Stimulated activated CD8-positive, alpha-beta memory T cell treated with anti-CD3 and anti-CD28 coated beads, Interleukin-7, amount 100 ng/mL, for 1 hour (primary cell): ENCODE measurements at places on chromosomes 4 and X.

DNA sequence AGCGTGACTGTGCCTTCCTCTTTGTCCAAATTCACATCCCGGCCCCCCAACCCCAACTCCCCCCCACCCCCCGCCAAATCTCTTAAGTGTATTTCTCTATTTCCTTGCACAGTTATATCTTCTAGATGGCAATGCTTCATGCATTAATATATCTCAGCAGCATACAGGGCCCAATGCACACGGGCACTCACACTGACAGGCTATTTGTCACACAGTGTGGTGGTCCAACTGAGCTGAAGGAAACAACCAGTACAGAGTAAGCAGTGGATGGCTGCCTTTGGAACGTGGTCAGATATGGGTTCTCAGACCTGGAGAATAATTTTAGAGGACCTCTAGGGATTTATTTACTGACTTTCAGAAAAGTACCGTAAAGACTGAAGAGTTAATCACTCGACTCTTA lies 681 bp downstream of the EXOC1 start:
- no peak for DNase-seq

- no peak for DNase-seq
Observed at GRCh38 chr4:15148199-15148598, 145.9 kb downstream of the CPEB2 start.

- no peak for DNase-seq
Observed at GRCh38 chr4:99894998-99895397, 771 bp upstream of the LAMTOR3 start.

DNA sequence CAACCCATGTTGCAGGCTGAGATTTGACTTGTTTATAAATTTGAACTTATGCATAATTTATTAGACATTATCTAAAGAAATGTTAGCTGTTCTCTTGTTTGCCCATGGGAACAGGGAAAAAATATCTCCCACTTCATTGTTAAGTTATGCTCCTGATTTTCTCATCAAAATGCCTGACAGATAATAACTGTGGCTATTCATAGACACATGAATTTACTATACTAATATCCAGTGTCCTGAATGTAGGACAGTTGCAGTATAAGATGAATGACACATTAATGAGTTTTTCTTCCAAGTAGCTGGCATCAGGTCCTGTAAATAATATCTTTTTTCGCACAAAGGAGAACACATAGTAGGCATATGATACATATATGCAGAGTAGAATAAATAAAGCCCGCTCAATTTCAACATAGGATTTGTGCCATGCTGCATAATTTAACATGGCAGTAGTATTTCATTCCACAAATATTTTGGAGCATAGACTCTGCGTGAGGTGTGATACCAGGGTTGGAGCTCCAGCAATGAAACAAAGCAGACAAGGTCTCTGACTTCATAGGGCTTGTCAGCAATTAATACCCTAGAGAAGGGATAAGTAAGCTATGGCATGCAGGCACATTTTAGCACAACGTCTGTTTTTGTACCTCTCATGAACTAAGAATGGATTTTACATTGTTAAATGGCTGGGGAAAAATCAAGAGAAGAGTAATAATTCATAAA lies 40.4 kb upstream of the DDX53 start:
- no peak for DNase-seq

DNA sequence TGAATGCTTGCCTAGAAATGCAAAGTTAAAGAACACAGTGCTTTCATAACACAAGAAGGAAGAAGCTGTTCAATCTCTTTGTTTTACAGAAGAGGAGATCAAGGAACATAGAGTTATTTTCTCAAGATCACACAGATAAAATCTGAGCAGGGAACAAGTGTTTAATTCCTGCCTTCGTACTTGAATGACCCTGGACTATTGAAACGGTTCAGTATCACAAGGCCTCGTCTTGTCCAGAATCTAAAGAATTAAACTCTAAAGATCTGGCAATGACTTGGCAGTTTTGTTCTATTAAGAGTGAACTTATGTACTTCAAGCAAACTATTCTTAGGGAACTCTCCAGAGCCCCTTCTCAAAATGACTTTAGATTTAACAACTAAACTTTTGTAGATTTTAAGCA lies 97.7 kb downstream of the ANXA5 start:
- DNase-seq = no peak

DNA sequence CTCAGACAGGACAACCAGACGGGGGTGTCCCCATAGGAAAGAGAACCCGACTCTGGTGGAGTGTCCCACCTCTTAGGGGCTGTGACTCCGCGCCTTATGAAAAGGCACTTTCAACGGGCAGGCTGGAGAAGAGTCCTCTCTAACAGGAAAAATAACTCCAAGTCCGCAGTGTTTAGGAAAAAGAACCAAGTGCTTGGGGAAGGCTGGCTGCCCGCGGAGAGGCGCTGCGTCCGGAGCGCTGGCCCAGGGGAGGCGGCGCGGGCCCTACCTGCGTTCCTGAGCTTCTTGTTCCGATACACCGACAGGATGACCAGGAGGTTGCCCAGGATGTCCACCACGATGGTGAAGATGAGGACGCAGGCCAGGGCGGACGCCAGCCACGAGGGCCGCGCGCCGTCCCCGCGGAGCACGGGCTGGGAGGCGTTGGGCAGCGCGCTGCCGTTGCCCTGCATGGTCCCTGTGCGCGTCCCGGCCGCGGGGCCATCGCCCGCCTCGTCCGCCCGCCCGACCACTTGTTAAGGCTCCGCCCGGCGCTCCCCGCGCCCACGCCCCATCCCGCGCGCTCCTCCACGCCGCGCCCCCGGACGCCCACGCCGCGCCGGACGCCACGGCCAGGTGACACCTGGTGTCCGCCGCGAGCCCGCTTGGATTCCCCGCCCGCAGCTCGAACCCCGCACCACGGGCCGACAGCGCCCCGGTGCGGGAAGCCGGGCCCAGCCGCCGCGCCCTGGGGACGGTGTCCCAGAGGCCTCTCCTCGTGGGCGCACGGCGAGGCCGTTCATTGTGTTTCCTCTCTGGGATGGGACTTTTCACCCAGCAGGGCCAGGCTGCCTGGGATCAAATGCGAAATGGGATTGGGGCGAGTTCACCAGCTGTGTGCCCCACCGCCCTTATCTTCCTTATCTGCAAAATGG lies at the start of gene MTNR1A:
Gene MTNR1A (minus strand): TSS at position 654 of the 914 bp plus-strand sequence. CDS start 202 bp downstream, at position 452.
- no peak for DNase-seq

GRCh38 chrX:52608961-52609360 lies 45.7 kb downstream of the SSX7 start:
- DNase-seq = no peak

- no peak for DNase-seq
Observed at GRCh38 chrX:137998619-137999018, 432.7 kb downstream of the ZIC3 start.

- DNase-seq = no peak
Observed at GRCh38 chr4:55736605-55737183, 82.9 kb upstream of the EXOC1L start.

- DNase-seq = no peak
Observed at GRCh38 chrX:53084043-53084570, 1.9 kb downstream of the TSPYL2 start.

DNA sequence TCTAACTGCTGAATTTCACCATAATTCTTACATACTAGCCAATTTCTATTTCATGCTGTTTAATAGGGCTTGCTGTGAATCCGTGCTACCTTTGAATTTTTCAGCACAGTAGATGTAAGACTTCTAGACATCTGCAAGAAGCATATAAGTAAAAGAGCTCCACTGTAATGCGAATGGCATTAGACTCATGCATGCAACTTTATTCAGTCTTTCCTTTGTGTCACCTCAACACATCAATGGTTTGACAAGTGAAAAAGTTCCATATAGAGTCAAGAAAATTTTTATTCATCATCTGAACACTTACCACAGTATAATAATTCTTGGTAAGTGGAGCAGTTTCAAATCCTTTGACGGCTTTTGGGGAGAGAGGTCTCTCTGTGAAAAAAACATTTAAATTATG lies 48.9 kb downstream of the ARHGEF6 start:
- no peak for DNase-seq

- DNase-seq = no peak
Observed at GRCh38 chr4:104726002-104726401, 231.3 kb upstream of the CXXC4 start.

GRCh38 chr4:14925471-14925870 lies 76.8 kb upstream of the CPEB2 start:
- no peak for DNase-seq

DNA sequence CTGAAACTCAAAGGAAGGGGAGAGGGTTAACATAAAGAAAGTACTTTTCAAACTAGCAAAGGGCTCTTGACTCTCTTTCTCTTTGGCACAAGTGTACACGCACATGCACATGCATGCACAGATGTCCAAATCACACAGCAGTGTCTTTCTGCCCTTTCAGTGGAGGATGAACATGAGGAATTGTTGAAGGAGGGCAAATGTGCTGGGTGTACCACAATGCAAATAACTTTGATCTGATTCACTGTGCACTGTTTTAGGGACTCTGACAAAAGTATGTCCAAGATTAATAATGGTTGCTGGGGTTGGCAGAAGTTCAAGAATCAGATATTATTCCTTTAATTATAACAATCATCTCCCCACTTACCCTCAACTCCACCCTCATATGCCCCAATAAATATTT lies 93.8 kb downstream of the GPC4 start:
- DNase-seq = no peak

GRCh38 chr4:165191814-165192499 lies 15.4 kb upstream of the KLHL2 start:
- DNase-seq = no peak

DNA sequence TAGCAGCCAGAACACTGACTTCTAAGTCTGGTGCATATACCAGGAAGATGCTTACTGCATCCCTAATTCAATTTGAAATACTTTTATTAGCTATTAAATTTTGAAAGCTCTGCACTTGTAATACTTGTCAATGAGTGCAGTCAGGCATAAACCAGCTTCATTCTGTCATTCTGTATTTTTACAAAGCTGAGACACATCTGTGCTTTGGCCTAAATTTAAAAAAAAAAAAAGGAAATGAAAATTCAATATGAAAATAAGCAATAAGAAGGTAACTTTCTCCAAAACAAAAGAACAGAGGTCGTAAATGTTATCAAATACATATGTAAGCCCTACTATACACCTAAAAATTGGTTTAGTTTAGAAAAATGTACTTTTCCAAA lies 7.0 kb downstream of the SMIM14 start:
- no peak for DNase-seq

- DNase-seq = no peak
Observed at GRCh38 chr4:8643986-8644385, 51.4 kb downstream of the CPZ start.

GRCh38 chrX:10048076-10048475 lies 80.9 kb downstream of the CLDN34 start:
- no peak for DNase-seq

- no peak for DNase-seq
Observed at GRCh38 chr4:185500576-185500975, 29.0 kb upstream of the CCDC110 start.

GRCh38 chr4:187236209-187236890 lies 512.7 kb upstream of the FAT1 start:
- no peak for DNase-seq

GRCh38 chrX:145751943-145752342 lies 65.7 kb upstream of the SLITRK2 start:
- DNase-seq = no peak

GRCh38 chr4:60721685-60722084 lies 478.4 kb upstream of the ADGRL3 start:
- no peak for DNase-seq

DNA sequence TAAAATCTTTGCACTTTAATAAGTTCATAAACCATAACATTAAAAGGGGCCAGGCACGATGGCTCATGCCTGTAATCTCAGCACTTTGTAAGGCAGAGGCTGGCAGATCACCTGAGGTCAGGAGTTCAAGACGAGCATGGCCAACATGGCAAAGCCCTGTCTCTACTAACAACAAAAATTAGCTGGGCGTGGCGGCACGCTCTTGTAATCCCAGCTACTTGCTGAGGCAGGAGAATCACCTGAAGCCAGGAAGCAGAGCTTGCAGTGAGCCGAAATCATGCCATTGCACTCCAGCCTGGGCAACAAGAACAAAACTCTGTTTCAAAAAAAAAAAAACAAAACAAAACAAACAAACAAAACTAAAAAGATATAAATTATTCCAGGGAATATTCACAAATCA lies 595.2 kb upstream of the LCORL start:
- DNase-seq = no peak

DNA sequence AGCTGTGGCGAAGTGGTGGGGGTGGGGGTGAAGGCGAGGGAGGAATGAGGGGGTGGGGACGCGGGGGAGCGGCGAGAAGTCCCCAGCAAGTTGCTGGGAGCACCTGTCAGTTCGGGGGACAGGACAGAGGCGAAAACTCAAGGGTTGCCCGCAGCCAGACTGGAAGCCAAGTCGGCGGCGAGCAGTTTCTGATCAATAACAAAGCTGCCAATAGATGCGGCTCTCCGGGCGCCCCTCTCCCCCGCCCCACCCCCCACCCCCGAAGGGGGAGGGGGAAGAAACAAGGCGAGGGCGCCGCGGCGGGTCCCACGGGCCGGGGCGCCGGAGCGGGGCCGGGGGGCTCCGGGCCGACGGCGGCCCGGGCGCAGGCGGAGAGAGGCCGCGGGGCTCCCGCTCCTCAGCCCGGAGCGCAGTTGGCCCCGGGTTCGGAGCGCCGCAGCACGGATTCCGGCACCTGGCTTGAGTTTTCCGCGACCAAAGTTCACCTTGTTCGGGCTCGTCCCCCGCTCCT lies 379 bp downstream of the PDGFC start:
- no peak for DNase-seq

- no peak for DNase-seq
Observed at GRCh38 chrX:16212024-16212423, 44.7 kb downstream of the MAGEB17 start.

- DNase-seq = no peak
Observed at GRCh38 chr4:106371161-106371560, 2.6 kb upstream of the GIMD1 start.

- no peak for DNase-seq
Observed at GRCh38 chrX:108029928-108030711, 14.7 kb upstream of the VSIG1 start.

DNA sequence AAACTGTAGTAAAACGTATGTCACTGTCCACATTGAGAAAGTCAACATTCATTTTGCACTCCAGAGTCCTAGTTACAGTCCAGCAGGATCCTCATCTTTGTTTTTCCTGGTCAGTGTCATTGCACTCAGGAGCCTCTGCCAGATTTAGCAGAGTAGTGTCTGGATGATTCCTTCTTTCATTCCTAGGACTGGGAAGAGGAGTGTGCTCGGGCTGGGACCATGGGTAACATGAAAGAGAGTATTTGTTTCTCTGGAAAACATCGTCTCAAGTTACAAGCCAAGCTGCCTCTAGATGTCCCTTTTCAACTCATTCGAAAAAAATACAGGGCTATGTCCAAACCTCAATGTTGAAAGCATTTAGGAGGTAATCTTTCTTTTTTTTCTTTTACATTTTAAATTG lies 69.9 kb upstream of the TNIP3 start:
- no peak for DNase-seq

GRCh38 chrX:115023139-115023538 lies 5.7 kb upstream of the IL13RA2 start:
- DNase-seq = no peak

DNA sequence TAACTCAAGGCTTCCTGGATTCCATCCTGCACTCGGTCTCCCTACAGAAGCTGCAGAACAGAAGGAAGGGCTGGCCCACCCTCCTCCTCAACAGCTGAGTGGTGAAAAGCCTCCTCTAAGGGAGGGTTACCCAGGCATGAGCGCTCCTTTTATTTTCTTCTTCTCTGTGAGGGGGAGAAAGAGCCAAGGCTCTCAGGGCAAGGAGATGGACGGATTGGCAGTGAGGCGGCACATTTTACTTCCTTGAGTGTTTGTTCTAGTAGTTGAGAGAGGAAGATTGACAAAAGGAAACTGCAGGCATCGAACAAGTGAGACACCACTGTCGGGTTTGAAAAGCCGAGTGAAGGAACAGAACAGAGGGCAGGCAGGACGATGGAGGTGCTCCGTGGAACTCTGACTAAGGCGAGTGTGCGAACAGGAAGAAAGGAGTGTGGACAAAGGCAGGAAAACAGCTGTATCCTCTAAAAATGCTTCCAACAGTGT lies 38.4 kb upstream of the STS start:
- no peak for DNase-seq
